ENCODE measurements at places on chromosomes 11 and 22.

GRCh38 chr11:24386546-24387397 is 110.1 kb upstream of the LUZP2 start:
- DNase-seq = no peak

- no peak for DNase-seq
Measured at GRCh38 chr11:58786693-58787092, 55.0 kb upstream of the GLYAT start.

- DNase-seq = no peak
Measured at GRCh38 chr11:58888579-58888978, 44.1 kb upstream of the GLYATL2 start.

- DNase-seq = no peak
Measured at GRCh38 chr22:29072979-29073617, at the start of gene KREMEN1. TSS of gene KREMEN1 (plus strand) at chr22:29073035. CDS start at chr22:29073131, 96 bp downstream.

- no peak for DNase-seq
Measured at GRCh38 chr11:3906166-3906565, 50.7 kb downstream of the STIM1 start.

DNA sequence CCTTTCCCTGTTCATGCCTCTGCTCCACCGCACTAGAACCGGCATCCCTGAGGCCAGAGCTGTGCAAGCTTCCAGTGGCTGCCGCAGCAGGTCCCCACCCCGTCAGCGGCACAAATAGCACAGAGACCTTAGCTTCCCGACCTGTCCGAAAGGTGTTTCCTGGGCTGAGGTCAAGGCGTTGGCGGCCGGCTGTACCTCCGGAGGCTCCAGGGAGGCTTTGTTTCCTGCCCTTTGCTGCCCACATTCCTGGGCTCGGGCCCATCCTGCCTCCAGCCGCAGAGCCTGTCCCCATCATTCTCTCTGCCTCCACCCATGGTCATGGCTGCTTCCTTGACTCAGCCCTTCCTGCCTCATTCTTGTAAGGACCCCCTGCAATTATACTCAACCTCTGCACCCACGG is 31.2 kb downstream of the ARHGAP8 start:
- no peak for DNase-seq

- no peak for DNase-seq
Measured at GRCh38 chr22:29563652-29564460, 10.3 kb upstream of the THOC5 start.

DNA sequence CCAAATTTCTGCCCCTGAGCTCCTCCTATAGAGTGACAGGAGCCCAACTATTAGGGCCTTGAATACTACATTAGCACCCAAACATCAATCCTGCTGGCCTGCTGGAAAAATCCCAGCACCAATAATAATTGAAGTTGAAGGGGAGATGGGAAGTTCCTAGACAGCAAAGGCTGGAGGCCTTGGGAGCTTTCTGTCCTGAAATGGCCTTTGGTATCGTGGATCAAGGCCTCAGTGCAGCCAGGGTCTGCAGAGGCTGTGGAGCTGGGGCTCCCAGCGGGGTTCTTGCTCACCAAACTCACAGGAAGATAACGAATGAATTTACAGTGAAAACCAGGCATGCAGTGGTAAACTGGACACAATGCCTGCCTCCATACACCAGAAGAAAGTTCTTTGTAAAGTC is 9.2 kb upstream of the MICALL1 start:
- DNase-seq = no peak

DNA sequence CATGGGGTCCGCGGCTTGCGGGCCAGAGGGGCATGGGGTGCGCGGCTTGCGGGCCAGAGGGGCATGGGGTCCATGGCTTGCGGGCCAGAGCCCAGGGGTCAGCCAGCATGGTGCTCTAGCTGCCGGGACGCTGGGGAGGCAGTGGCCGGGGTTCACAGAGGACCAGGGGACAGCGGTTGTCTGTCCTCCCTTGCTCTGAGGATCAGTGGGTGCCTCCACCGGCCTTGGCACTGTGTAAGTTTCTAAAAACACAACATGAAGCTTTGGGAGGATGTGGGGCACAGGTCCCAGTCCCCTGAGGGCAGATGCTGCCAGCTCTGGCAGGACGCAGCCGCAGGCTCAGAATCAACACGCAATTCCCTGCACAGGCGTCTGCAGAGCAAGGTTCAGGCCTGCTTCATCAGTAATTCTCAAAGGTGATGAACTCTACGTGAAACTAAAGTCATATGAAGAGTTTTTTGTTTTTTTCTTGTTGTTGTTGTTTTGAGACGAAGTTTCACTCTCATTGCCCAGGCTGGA is 3.0 kb downstream of the MLC1 start:
- no peak for DNase-seq

DNA sequence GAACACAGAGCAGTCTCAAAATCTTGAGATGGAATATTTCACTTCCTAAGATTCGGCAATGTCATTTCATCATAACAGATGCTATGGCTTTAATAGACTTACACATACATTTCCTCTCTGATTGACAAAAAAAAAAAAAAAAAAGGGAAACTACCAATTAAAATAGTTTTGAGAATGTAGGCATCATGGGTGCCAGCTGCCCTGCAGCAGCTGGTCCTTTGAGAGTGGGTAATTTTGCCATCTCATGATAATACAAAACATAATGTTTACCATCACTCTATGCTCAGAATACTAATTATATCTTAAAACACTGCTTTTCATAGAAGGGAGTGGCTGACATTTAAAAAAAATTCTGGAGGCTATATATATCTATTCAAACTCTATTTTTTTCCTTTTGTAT is 775.6 kb upstream of the CCDC90B start:
- DNase-seq = no peak

GRCh38 chr11:10541561-10541930 is 559 bp upstream of the RNF141 start:
- no peak for DNase-seq

- no peak for DNase-seq
Measured at GRCh38 chr11:765025-765801, 12.1 kb downstream of the GATD1 start.

DNA sequence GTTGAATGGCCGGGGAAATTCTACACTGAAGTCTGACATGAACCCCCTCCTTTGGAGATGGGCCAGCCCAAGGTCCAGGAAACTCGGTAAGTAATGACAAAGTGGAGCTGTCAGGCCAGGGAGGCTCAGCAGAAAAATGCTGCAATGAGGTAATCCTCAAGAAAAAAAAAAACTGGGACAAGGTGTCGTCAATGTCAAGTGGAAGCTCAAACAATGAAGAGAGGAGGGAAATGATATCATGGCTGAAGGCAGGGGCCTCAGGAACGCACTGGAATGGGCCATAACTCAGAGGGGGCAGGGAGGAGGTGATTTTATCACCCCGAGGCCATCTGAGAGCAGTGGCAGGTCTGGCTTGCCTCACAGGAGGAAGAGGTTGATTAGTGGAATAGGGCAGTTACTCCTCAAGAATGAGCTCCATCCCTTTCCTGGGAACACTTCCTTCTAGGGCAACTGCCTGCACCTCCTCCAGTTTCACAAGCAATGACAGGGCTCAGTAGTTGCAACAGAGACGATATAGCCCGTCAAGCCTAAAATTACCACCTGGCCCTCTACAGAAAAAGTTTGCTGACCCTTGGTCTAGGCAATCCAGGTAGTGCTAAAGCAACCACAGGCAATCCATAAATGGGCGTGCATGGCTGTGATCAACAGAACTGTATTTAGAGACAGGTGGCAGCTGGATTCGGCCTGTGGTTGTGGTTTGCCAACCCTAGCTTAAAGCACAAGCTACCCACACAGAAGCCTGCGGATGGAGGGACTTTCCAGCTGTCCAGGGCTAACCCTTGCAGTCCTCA is 65.2 kb downstream of the FBXO7 start:
- DNase-seq = no peak

DNA sequence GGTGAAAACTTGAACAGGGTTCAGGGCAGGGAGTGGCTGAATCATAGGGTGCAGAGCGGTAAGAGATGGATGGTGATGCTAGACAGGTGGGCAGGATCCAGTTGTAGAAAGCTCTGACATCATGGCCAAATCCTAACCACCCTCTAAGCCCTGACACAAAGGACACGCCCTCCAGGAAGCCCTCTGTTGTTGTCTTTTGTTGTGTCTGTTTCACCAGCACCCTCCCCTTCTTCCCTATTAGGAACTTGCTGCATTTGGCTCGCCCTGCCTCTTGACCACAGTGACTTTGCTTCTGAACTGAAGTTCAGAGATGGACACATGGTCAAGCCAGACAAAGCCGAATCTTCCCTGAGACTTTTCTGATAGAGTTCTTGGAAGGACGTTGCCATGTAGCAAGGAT is 14.2 kb upstream of the APOL6 start:
- DNase-seq = no peak

DNA sequence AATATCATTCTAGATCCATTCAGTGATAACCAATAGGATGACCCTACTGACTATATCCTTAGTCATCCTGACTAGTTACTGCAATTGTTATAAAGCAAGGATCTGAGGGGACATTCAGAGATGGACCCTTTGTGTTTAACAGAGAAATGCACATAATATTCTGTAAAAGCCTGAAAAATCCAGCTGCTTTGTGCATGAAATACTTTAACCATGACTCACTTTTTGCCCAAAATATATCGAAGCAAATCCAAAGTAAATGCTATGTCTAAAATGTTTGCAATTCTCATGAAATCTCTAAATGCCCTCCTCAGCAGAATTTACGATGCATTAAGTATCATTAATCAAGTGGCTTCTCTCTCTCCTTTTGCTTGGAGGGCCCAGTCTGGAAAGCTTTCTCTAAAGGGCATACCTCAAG is 178.8 kb upstream of the MTMR2 start:
- DNase-seq = no peak

GRCh38 chr22:20175597-20175900 is 24.7 kb upstream of the CCDC188 start:
- no peak for DNase-seq

DNA sequence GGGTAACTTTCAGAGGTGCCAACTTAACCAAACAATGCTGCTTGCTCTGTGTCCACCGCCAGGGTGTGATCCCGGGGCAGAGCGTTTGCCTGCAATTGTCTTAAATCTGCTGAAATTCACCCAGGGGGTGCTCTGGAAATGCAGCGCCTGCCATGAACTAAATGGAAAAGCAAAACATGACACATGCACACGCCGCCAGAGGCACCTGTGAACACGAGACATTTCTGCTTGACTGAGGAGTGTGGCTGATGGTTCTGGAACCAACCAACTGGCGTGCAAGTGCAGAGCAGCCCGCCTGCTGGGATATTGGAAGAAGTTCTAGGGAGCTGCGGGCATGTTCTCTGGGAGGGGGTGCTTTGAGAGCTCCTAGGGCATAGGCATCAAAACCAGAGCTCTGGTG is 30.4 kb downstream of the DSCAML1 start:
- no peak for DNase-seq

GRCh38 chr11:110795112-110795624 is 82.9 kb upstream of the ARHGAP20 start:
- DNase-seq = no peak

DNA sequence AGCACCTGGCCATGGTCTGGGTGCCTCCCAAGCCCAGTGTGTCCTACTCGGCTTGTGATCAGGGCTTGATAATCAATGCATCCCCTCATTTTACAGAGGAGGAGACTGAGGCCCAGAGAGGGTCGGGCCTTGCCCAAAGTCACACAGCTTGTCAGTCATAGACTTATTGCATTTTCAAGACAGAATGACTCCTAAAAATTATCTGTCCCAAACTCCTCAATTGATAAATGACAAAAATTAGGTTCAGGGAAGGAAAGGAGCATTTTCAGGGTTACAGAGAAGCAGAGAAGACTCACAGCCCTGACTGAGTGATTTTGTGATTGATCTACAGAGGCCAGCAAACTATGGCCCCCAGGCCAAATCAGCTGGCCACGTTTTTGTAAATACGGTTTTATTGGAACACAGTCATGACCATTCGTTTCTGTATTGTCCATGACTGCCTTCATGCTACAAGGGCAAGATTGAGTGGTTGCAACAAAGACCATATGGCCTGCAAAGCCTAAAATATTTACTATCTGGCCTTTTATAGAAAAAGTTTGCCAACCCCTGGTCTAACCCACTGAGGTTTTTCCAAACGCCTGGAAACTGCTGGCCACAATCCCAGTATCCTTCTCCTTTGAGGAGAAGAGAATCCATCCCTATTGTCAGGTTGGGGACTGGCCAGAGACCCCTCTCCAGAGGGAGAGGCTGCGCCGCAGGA is 35.1 kb upstream of the NAV2 start:
- DNase-seq = no peak

- no peak for DNase-seq
Measured at GRCh38 chr11:28274216-28274615, 166.0 kb downstream of the METTL15 start.

DNA sequence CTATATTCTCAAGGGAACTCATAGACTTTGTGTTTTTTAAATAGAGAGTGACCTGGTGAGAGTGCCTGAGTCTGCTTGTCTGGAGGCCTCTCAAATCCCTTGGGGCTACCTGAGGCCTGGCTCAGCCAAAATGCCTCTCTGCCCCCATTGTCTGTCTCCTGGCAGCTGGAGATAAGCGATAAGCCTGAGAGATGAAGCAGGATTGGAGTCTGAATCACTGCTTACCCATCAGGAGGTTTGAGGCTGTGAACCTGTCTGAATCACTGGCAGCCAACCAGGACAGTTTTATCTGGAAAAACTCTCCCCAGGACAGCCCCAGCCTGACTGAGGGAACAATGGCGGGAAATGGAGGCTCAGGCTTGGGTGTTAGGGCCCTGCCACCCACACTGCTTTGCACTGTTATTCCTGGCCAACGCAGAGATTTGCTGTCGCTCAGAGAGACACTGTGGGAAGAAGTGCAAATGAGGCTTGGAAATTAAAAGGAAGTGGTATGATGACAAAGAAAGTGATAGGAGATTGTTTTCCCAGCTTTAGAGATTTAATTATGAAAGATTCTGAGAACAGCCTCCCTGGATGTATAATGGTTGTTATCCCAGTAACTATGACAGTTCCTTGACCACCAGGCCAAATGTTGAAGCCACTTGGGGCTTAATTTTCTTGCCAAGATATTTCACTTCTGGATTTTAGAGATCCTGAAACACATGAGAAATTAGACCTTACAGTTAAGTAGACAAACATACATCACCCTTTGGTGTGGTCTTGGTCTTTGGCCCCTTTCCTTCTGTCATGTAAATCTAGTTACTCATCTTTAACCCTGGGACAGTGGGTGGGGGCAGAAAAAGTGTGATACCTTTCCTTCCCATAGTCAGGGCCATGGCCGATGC is 102.1 kb downstream of the RASSF10 start:
- DNase-seq = no peak

DNA sequence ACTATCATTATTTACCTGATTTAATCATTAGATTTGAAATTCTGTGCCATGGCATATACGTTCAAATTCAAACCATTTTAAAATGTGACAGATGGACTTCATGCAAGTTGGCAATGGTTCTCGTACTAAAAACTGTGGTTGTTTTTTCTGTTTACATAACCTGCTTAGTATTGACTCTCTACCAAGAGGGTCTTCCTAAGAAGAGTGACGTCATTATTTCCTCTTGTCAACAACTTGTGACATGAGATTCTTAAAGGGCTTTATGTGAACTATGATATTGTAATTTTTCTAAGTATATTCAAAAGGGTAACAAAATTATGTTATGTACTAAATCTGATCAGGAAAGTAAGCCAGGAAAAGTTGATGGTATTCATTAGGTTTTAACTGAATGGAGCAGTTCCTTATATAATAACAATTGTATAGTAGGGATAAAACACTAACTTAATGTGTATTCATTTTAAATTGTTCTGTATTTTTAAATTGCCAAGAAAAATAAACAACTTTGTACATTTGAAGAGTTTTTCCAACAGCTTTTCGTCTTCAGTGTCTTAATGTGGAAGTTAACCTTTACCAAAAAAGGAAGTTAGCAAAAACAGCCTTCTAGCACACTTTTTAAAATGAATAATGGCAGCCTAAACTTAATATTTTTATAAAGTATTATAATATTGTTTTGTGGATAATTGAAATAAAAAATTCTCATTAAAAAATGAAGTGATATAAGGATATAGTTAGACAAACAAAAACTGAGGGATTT is 87.0 kb downstream of the GRK3 start:
- DNase-seq = no peak
